ENCODE measurements at places on chromosomes 13 and 19. TPM values are rescaled to one million over a fixed set of nuclear protein-coding genes. Genes with fewer than 3 reads are reported as not detected.

Gene ZNF816
- polyA plus RNA-seq: 16.8 TPM

Gene FRY
- polyA plus RNA-seq: 57.5 TPM

- DNase-seq: no peak
These were observed 10.0 kb upstream of the PNMA8A start for GRCh38 chr19:46481223-46481848.

DNA sequence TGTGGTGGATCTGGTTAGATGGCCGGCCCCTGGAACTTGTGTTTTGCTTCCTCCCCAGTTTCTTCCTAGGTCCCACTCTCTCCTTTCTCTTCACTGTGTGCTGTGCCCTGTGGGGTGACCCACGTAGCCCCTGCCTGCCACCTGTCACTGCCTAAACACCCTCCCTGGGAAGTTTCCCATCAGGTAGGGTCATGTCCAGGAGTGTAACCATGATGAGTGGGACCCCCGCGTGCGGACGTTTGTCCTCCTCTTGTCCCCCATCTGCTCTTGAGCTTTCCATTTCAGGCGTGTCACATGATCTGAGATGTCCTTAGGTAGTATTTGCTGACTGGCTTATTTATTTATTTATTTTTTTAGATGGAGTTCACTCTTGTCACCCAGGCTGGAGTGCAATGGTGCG is 61.3 kb downstream of the ARHGEF7 start:
- no peak for DNase-seq

GRCh38 chr19:4722671-4723594 is 709 bp downstream of the DPP9 start:
- no peak for DNase-seq

DNA sequence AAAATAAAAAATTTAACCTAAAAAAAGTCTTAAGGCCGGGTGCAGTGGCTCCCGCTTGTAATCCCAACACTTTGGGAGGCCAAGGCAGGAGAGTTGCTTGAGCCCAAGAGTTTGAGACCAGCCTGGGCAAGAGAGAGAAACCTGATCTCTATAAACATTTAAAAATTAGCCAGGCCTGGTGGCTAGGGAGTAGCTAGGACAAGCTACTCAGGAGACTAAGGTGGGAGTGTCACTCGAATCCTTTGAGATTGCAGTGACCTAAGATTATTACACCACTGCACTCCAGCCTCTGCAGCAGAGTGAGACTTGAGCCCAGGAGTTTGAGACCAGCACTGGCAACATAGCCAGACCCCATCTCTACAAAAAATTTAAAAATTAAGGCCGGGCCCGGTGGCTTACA is 1.1 kb downstream of the CCDC97 start:
- no peak for DNase-seq

Gene TEX26
- 0.77 TPM for polyA plus RNA-seq

DNA sequence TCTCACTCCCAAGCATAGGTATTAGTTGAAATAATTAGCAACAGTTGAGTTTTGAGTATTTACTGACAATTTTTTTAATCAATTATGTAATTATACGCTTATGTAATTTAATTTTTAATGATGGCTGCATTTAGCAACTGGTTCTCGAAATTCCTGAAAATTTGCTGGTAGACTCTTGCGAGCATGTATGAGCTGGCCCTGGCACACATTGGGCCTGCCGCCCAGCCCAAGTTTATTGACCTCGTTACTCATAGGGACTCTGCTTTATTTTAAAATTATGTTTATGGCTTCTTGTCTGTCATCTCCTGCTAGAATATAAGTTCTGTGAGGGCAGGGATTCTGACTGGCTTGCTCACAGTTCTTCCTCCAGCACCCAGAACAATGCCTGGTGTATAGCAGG is 6.7 kb downstream of the KLK14 start:
- no peak for DNase-seq

DNA sequence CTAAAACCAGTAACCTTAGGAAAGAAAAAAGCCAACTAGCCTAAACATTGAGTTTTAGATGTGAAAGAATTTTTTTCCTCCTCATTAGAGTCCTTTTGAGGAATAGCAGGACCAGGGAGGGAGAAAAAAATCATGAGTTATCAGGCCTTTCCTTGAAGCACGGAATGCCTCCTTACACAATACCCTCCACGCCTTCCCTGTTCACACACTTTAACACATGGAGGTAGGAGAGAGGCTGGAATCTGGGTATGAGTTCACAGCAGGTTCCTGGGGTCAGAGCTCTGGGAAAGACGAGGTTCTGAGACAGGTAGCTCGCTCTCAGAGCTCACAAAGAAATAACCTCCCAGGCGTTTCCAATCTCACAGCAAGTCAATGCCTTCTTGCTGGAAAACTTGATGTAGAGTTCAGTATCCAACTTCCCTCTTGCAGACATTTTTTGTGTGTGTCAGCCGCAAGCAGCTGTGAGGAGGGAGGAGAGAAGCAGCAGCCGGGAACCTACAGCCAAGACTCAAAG is 716 bp downstream of the ZNF573 start:
- DNase-seq: peak; percentile 1

Gene TMEM238
- polyA plus RNA-seq: 0.78 TPM

- DNase-seq: no peak
These were observed 99.0 kb upstream of the TSHZ3 start for GRCh38 chr19:31448221-31448657.

Gene SYNE4
- polyA plus RNA-seq: 16.4 TPM

GRCh38 chr19:19319732-19320360 is 463 bp downstream of the SUGP1 start:
- DNase-seq: no peak

Gene NAPSA
- polyA plus RNA-seq: 9.8 TPM

DNA sequence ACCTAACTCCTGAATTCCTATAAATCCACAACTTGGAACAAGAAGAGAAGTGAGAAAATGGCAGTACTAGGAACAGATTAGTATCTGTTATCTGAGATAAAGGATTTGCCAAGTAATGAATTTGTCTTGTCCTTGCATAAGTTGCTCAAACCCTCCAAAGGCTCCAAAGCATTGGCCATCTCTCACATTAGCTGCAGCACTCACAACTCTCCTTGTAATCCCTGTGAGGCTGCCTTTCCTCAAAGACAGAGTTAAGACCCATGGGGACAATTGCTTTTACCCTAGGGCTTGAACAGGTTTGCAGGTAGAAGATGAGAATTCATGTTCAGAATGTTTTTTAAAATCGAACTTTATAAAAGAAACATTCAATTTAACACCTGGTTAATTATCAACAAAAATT is 1702.2 kb downstream of the EFNB2 start:
- DNase-seq: no peak

DNA sequence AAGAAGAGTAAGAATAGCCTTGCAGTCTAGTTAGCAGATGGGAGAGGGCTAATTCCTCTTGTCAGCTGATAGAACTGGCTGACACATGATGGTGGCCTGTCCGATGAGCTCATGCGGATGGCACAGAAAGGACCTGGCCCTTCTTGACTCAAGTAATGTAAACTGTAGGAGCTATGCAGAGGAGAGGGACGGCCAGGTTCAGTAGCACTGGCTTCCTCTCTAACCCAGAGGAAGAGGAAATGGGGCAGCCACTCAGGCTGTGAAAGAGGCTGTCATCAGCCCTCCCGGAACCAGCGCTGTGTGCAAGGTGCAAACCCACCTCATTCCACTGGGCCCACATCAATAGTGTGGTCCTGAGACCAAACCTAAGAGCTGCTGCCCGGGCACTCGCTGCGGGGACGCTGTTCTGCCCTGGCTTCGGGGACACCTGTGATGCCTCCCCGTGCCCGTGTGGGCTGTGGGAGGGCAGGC is 30.8 kb upstream of the USE1 start:
- no peak for DNase-seq

DNA sequence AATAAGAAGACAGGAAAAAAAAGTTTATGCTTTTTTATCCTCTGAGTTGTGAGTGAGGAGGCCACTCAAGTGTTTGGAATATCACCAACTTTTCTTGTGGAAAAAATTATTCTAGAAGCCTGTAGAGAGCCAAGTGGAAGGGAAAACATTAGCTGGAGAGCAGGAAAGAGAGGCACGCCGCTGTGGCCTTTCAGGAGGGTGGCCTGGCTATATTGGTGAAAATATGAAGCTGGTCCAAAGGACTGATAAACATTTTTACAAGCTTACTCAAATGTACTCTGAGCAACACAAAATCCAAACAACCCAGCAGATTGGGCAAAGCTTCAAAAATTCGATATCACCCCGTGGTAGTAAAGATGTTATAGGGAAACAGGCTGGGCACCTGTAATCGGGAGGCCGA is 2.3 kb upstream of the EIF3G start:
- no peak for DNase-seq

Gene C13orf42
- 0.16 TPM for polyA plus RNA-seq

Gene LRRC63
- polyA plus RNA-seq: 0.18 TPM
